Activated T-cell treated with anti-CD3 and anti-CD28 coated beads, Interleukin-2, amount 50 U/mL, for 72 hours (primary cell): ENCODE measurements at places on chromosomes 3 and 15. TPM values are rescaled to one million over a fixed set of nuclear protein-coding genes. Genes with fewer than 3 reads are reported as not detected.
A peak's percentile ranks its signal among the peaks of the same experiment; 100 is the strongest.

Gene WDR49
- total RNA-seq, result 0.31 TPM

Gene SLC35G2
- total RNA-seq, result 5.4 TPM

Gene ALDH1L1
- total RNA-seq, result 0.48 TPM

Gene TMEM212
- total RNA-seq, result not detected

Gene LMCD1
- total RNA-seq, result 2.2 TPM

Gene RAB6B
- total RNA-seq, result 2.6 TPM

Gene STAB1
- 0.12 TPM for total RNA-seq

Gene DGKG
- 0.42 TPM for total RNA-seq

Gene ADAMTS17
- 2.4 TPM for total RNA-seq

Gene UBA7
- 93.5 TPM for total RNA-seq

Gene IL20RB
- 1.7 TPM for total RNA-seq

DNA sequence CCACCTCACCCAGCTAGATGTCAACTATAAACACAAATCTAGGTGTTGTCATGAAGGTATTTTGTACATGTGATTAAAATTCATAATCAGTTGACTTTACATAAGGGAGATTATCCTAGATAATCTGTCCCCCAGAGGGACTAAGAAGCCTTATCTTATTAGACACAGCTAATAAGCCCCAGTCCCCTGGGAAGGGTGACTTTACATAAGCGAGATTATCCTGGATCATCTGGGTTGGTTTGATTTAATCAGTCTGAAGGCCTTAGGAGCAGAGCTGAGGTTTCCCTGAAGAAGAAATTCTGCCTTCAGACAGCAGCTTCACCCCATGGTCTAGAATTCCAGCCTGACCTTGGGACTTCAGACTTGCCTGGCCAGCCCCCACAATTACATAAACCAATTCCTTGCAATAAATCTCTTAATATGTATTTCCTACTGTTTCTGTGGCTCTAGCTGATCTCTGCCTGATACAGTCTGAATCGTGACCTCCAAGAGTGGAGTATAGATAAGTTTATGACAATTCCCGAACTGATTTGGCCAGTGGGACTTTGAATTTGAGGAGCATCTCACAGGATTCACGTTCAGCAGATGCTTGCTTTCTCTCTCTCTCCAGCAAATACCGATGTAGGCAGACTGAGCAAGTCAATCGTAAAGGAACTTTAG lies 66.5 kb downstream of the MRPL46 start:
- peaks cover 22% of the 10 kb centered on the region for H3K4me1 ChIP-seq
- no peak overlapping the region for H3K4me3 ChIP-seq
- DNase-seq, result no peak
- H3K36me3 ChIP-seq, result no peaks in the 10 kb centered on the region
- H3K27ac ChIP-seq, result no peak overlapping the region
- H3K27me3 ChIP-seq, result peaks cover 23% of the 10 kb centered on the region

DNA sequence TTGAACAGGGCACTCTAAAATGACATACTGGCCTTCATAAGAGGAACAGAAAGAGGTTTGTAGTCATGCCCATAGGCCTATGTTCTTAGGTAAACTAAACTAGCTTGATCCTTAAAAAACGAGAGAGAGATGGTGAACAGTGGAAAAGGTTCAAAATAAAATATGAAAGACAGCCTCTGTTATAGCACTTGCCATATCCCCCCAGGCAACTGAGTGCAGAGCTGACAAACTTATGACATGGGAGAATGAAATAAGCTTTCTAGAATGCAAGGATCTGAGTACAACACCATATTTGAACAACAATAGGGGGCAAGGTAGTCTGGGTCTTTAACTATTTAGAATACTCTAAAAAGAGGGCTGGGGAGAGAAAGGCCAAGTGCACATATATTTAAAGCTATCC lies 700.6 kb upstream of the CFAP20DC start:
- H3K4me3 ChIP-seq, result no peak overlapping the region
- H3K4me1 ChIP-seq, result peaks cover 28% of the 10 kb centered on the region
- no peak for DNase-seq
- peaks cover 2% of the 10 kb centered on the region for H3K36me3 ChIP-seq
- no peaks in the 10 kb centered on the region for H3K27me3 ChIP-seq
- no peak overlapping the region for H3K27ac ChIP-seq

GRCh38 chr15:44812029-44812517 lies 75.7 kb downstream of the TRIM69 start:
- peaks cover 5% of the 10 kb centered on the region for H3K4me1 ChIP-seq
- H3K4me3 ChIP-seq, result no peak overlapping the region
- peaks cover 18% of the 10 kb centered on the region for H3K27me3 ChIP-seq
- H3K36me3 ChIP-seq, result no peaks in the 10 kb centered on the region
- no peak for DNase-seq

DNA sequence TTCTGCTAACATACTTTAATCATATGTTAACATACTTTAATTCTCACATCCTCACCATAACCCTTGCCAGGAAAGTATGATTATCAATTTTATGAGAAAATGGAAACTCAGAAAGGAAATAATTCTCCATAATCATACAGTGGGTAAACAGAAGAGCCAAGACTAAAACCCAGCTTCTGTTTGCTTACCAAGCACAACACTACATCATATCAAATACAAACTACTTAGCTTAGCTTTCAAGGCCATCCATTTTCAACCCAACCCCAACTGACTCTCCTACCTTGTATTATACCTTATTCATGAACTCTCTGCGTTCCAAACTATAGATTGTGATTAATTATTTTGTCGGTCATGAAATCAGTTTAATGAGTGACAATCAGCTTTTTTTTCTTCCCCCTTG lies 9.0 kb downstream of the ZNF148 start:
- peaks cover 53% of the 10 kb centered on the region for H3K4me1 ChIP-seq
- no peak overlapping the region for H3K4me3 ChIP-seq
- DNase-seq, result no peak
- H3K36me3 ChIP-seq, result peaks cover 7% of the 10 kb centered on the region

GRCh38 chr15:99451484-99451883 lies 114.3 kb upstream of the MEF2A start:
- no peak for DNase-seq
- peaks cover 31% of the 10 kb centered on the region for H3K4me1 ChIP-seq
- no peak overlapping the region for H3K27ac ChIP-seq
- no peaks in the 10 kb centered on the region for H3K27me3 ChIP-seq

GRCh38 chr15:52097180-52097579 lies 15.4 kb downstream of the BCL2L10 start:
- no peaks in the 10 kb centered on the region for H3K27me3 ChIP-seq
- H3K36me3 ChIP-seq, result no peaks in the 10 kb centered on the region
- no peak overlapping the region for H3K4me3 ChIP-seq

- H3K27ac ChIP-seq, result peak within 1 kb of the TSS; percentile 96
- H3K4me3 ChIP-seq, result peak within 1 kb of the TSS; percentile 92
- peaks cover 69% of the 10 kb centered on the region for H3K4me1 ChIP-seq
- DNase-seq, result peak; percentile 77
- H3K36me3 ChIP-seq, result peaks cover 15% of the 10 kb centered on the region
- H3K27me3 ChIP-seq, result no peaks in the 10 kb centered on the region
These were observed at the start of the genes ATXN7 and THOC7 for GRCh38 chr3:63863150-63864007. TSS of gene ATXN7 (plus strand) at chr3:63863867. CDS start at chr3:63912599, 48,732 bp downstream. TSS of gene THOC7 (minus strand) at chr3:63863805. CDS start at chr3:63863790, 15 bp downstream.

GRCh38 chr15:30824518-30825195 lies 79.1 kb upstream of the FAN1 start:
- peak overlapping the region; percentile 73 for H3K4me3 ChIP-seq
- peaks cover 4% of the 10 kb centered on the region for H3K36me3 ChIP-seq
- H3K4me1 ChIP-seq, result peaks cover 15% of the 10 kb centered on the region
- H3K27me3 ChIP-seq, result no peaks in the 10 kb centered on the region

DNA sequence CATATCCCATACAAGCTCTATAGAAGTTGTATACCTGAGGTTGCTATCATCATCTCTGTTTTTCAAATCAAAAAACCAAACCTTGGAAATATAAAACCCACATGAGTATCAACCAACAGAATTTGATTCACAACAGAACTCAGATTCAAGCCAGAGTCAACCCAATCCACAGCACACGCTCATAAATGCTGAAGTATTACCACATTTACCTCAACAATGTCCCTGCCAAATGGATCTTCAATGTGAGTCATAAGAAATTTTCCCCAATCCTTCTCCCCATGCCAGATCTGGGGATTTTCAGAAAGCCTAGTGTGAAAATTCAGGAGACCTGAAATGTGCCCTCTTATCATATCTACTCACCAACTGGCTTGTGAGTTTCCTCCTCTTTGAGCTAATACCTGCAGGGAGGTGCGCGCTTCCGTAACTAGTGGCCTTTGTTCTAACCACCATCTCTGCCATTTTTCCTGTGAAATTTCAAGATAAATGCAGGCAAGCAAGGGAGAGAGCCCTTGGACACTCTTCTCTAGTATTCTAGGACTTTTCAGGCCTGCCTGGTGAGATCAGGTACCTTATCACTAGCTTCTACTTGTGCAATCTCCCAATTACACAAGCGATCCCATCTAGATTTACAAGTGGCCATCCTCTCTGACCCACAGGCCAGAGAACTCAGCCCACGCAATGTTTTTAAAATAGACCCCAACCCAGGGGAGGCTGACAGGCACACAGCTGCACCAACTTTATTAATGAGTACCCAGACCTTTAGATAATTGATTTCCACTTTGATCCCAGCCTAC lies 1076.9 kb upstream of the CFAP20DC start:
- H3K4me3 ChIP-seq, result no peak overlapping the region
- no peak for DNase-seq
- H3K27ac ChIP-seq, result no peak overlapping the region
- H3K27me3 ChIP-seq, result no peaks in the 10 kb centered on the region
- peaks cover 12% of the 10 kb centered on the region for H3K36me3 ChIP-seq

GRCh38 chr3:49803465-49804140 lies 542 bp downstream of the INKA1 start:
- H3K27ac ChIP-seq, result no peak overlapping the region
- peak overlapping the region; percentile 78 for H3K4me3 ChIP-seq
- DNase-seq, result peak; percentile 47
- H3K36me3 ChIP-seq, result no peaks in the 10 kb centered on the region
- H3K27me3 ChIP-seq, result peaks cover 18% of the 10 kb centered on the region
- peaks cover 50% of the 10 kb centered on the region for H3K4me1 ChIP-seq

GRCh38 chr15:71336671-71337070 lies 221.4 kb downstream of the THSD4 start:
- no peaks in the 10 kb centered on the region for H3K36me3 ChIP-seq
- H3K4me1 ChIP-seq, result peaks cover 10% of the 10 kb centered on the region
- H3K27ac ChIP-seq, result no peak overlapping the region
- H3K4me3 ChIP-seq, result no peak overlapping the region
- peaks cover 6% of the 10 kb centered on the region for H3K27me3 ChIP-seq
- no peak for DNase-seq

DNA sequence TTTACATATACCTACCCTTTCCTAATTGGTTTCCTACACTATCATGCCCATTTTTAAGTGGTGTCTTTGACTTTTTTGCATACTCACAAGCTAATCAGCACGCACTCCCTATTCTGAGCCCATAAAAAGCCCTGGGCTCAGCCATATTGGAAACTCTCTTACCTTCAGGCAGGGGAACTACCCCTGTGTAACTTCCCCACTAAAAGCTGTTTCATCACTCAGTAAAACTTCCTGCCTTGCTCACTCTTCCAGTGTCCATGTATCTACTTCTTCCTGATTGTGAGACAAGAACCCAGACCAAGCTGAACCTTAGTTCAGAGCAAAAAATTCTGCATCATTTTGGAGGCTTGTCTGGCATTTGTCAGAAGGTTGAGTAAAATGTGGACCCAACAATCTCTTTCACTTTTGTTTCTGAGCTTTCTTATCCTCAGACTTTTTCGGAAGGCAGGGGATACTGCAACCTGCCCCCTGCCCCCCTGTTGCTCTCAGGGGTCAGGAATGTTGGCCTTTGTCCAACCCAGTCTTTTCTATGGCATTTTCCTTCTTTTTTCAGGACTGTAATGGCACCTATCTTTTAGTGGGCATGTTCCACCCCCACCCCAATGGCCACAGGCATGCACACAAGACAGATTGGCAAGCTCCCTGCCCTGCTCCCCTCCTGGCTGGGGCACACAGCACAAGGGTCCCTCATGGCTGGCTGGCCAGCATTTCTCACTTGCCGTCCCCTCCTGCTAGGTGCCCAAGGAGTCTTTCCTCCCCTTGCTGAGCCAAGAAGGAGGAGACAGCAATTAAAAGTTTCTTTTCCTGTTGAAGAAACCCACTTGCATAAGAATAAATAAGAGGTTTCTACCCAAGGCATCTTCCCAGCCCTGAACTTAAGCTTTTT lies 26.3 kb upstream of the TMEM45A start:
- H3K4me1 ChIP-seq, result peaks cover 12% of the 10 kb centered on the region
- H3K4me3 ChIP-seq, result no peak overlapping the region
- DNase-seq, result no peak
- H3K27me3 ChIP-seq, result no peaks in the 10 kb centered on the region
- peaks cover 4% of the 10 kb centered on the region for H3K36me3 ChIP-seq
- no peak overlapping the region for H3K27ac ChIP-seq

DNA sequence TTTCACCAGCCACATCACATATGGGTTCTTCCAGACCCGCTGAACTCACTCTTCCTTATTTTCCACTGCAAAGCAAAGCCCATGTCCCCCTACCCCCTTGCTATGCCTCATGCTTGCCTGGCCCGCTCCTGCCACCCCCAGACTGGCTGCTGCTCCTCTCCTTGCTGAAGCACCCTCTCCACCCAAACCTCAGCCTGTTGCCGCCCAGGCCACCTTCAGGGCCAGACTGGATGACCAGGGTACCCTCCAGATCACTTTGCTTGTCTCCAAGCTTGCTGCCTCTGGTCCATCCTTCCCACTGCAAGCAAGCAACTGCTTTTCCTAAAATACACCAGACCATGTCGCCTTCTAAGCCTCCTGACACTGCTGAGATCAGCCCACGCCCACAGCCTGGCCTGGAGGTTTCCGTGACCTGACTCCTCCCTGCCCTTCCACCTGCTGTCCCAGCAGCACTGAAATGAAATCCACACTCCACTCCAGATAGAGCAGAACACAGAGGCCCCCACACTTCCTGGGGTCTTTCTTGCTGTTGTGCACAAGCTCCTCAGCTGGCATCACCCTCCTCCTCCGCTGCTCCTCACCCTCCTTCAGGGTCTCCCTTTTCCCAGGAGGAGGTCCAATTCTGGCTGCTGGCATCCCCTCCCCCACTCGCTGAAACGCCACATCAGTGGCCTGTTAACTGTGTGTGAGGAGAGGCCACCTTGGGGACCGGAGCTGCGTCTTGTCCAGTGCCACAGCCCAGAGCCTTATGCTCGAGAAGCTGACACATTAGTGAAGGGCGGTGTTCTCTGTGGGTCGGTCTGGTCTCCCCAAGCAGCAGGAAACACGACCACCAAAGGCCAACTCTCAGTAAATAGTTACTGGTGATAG lies 99.1 kb downstream of the ADCY5 start:
- peak overlapping the region; percentile 36 for H3K4me3 ChIP-seq
- no peaks in the 10 kb centered on the region for H3K36me3 ChIP-seq
- peaks cover 40% of the 10 kb centered on the region for H3K27me3 ChIP-seq

- peaks cover under 1% of the 10 kb centered on the region for H3K36me3 ChIP-seq
- no peak overlapping the region for H3K4me3 ChIP-seq
- no peak for DNase-seq
- peaks cover 22% of the 10 kb centered on the region for H3K27me3 ChIP-seq
These were observed 60.8 kb downstream of the MINDY4B start for GRCh38 chr3:150844484-150844883.

- DNase-seq, result no peak
- peaks cover 22% of the 10 kb centered on the region for H3K4me1 ChIP-seq
- no peak overlapping the region for H3K27ac ChIP-seq
- H3K36me3 ChIP-seq, result no peaks in the 10 kb centered on the region
These were observed 13.8 kb upstream of the IL16 start for GRCh38 chr15:81182756-81183438.

GRCh38 chr15:59251001-59251845 lies 44.6 kb downstream of the LDHAL6B start:
- H3K27ac ChIP-seq, result no peak overlapping the region
- no peaks in the 10 kb centered on the region for H3K27me3 ChIP-seq

- no peak overlapping the region for H3K27ac ChIP-seq
- H3K4me1 ChIP-seq, result peaks cover 46% of the 10 kb centered on the region
- DNase-seq, result no peak
- no peak overlapping the region for H3K4me3 ChIP-seq
- no peaks in the 10 kb centered on the region for H3K27me3 ChIP-seq
These were observed 8.9 kb downstream of the PRKCD start for GRCh38 chr3:53169832-53170324.
